Colonic mucosa (tissue), 4 donors: ENCODE measurements at places on chromosomes 6 and 20. TPM values are rescaled to one million over a fixed set of nuclear protein-coding genes. Genes with fewer than 3 reads are reported as not detected.

DNA sequence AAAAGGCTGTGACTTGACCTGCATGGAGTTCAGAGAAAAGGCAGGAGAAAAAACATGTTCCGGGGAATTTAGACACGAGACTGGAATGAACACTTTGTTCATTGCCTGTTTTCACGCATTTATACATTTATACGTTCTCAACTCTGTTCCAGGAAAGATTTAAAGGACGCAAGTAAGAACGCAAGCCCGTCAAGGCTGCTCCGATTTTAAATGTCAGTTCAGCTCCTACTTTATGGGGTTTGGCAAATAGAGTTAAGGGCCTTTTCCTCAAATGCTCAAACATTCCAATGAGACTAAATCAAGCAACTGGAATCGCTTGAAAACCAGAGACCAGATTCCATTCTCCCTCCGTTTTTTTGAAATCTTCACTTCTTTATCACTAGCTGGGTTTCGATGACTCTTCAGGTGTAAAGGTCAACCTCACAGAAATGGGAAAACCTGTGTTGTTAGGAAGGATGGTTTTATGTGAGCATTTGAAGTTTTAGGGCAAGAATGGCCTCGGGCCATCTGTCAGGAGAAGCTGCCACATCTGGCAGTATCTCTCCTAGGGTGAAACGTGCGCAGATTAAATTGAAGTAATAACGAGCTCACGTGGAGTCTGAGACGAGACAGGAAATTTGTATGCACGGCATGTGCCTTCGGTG, 24.9 kb downstream of the TTLL2 start:
- H3K27me3 ChIP-seq = no peaks in the 10 kb centered on the region
- peak overlapping the region; percentile 53 for H3K4me3 ChIP-seq
- no peak for DNase-seq
- H3K27ac ChIP-seq = no peak overlapping the region
- no peaks in the 10 kb centered on the region for H3K4me1 ChIP-seq
- no peaks in the 10 kb centered on the region for H3K36me3 ChIP-seq

DNA sequence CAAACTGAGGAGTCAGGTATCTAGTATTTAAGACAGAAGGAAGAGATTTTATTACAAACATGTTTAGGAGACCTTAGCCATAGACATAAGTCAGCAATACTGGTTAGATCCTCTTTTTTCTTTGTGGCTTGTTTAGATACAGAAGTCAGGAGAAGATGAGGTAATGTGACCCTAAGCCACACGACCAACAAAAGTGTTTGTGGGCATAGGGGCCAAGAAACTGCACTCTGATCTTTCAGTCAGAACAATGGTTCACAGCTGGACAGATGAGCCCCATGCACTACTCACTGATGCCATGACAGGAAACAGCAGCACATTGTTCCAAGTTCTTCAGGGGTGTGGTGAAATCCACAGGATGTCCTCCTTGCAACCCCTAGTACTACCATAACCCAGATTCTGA, 238.5 kb upstream of the RAB32 start:
- no peak for DNase-seq
- H3K27me3 ChIP-seq = no peaks in the 10 kb centered on the region
- no peaks in the 10 kb centered on the region for H3K36me3 ChIP-seq

Gene DTNBP1
- 22.0 TPM for total RNA-seq

- no peak overlapping the region for H3K4me3 ChIP-seq
- H3K36me3 ChIP-seq = no peaks in the 10 kb centered on the region
- no peak overlapping the region for H3K27ac ChIP-seq
- H3K4me1 ChIP-seq = no peaks in the 10 kb centered on the region
Measured at GRCh38 chr6:79231101-79231500, 3.4 kb downstream of the HMGN3 start.

- H3K4me1 ChIP-seq = no peaks in the 10 kb centered on the region
- H3K27ac ChIP-seq = no peak overlapping the region
- peak; percentile 85 for DNase-seq
- no peak overlapping the region for H3K4me3 ChIP-seq
Measured at GRCh38 chr6:157184202-157185015, 138.9 kb downstream of the TMEM242 start.

GRCh38 chr6:28218312-28219248, 6.5 kb upstream of the ZSCAN9 start:
- no peaks in the 10 kb centered on the region for H3K27me3 ChIP-seq
- H3K4me3 ChIP-seq = peak overlapping the region; percentile 48
- peak overlapping the region; percentile 61 for H3K27ac ChIP-seq
- H3K36me3 ChIP-seq = no peaks in the 10 kb centered on the region
- no peaks in the 10 kb centered on the region for H3K4me1 ChIP-seq

- H3K27ac ChIP-seq = no peak overlapping the region
- no peaks in the 10 kb centered on the region for H3K27me3 ChIP-seq
- no peaks in the 10 kb centered on the region for H3K4me1 ChIP-seq
- H3K4me3 ChIP-seq = no peak overlapping the region
Measured at GRCh38 chr6:82006027-82006738, 241.4 kb downstream of the IBTK start.

- H3K4me3 ChIP-seq = no peak overlapping the region
- DNase-seq = no peak
- no peaks in the 10 kb centered on the region for H3K27me3 ChIP-seq
- no peak overlapping the region for H3K27ac ChIP-seq
Measured at GRCh38 chr20:50666709-50667298, 24.5 kb downstream of the RIPOR3 start.

Gene SLC17A1
- total RNA-seq = not detected

DNA sequence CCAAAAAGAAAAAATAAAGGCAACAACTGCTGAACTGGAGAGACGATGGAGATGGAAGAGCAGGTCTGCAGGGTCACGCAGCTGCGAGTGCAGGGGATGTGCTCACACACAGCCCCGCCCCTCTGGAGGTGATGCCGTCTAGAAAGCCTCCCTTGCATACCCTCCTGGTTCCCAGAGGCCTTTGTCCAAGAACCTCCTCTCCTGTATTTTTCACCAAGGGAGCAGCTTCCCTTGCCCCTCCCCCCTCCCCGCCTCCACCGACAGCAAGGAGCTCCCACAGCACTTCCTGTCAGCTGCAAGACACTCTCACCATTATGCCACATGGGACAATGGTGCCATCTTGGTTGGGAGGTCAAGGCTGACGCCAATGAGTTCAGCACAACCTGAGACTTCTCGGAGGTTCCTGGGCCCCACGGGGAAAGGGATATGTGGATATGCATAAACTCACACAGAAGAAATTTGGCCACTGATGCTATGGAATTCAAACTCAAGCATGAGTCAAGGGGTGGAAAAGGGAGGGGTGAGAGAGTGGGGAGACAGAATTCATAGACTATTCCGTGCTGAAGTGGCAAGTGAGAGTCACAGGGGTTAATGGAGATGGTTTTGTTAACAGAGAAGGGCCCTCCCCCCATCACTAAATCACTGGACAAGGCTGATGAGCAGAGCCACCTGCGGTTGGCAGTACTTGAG, 132.9 kb downstream of the SCML4 start:
- no peaks in the 10 kb centered on the region for H3K4me1 ChIP-seq
- no peaks in the 10 kb centered on the region for H3K36me3 ChIP-seq
- no peak for DNase-seq

Gene RHAG
- not detected for total RNA-seq

Gene MUC21
- total RNA-seq = not detected

Gene CNKSR3
- total RNA-seq = 31.5 TPM

DNA sequence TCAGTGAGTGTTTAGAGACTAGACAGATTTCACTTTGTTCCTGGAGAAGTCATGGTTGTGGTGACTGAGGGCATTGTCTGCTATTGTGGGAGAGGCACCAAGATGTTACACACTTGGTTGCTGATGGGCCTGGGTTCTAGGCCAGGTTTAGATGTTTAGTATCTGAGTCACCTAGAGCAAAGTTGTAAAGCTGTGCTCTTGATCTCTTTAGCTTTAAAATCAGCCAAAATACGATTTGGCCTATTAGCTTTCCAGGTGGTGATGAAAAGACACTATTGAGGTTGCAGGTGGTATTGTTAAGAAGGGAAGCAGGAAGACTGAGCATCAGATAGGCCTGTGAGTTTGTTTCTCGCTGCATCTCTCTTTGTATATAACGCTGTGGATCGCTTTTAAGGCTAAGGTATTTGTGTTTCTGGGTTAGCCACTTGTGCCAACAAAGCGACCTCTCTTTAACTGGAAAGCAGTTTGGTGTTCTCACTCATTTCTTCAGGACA, 48.6 kb downstream of the FOXO3 start:
- H3K27ac ChIP-seq = no peak overlapping the region
- no peak for DNase-seq

Gene TRIM31
- 51.2 TPM for total RNA-seq

- no peaks in the 10 kb centered on the region for H3K36me3 ChIP-seq
- peak overlapping the region; percentile 77 for H3K27ac ChIP-seq
- peak overlapping the region; percentile 67 for H3K4me3 ChIP-seq
Measured at GRCh38 chr20:9068233-9068801, 570 bp upstream of the PLCB4 start.
